ENCODE measurements at places on chromosomes 2 and 18. TPM values are rescaled to one million over a fixed set of nuclear protein-coding genes. Genes with fewer than 3 reads are reported as not detected.

- no peak for DNase-seq
Measured at GRCh38 chr2:201996679-201997314, 36.9 kb upstream of the FZD7 start.

- no peak for DNase-seq
Measured at GRCh38 chr2:133378928-133379549, 189.2 kb downstream of the NCKAP5 start.

DNA sequence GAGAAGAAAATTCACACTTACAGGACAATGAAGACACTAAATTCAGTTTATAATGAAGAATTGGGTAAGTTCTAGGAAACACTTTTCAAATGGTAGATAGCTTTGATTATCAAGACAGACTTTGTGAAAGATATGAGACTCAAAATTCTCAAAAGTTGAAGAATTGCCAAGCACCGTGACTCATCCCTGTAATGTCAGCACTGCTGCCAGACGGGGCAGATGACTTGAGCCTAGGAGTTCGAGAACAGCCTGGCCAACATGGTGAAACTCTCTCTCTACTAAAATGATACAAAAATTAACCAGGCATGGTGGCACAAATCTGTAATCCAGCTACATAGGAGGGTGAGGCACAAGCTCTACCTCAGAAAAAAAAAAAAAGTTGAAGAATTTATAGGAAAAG lies 1820.1 kb upstream of the LRRTM1 start:
- no peak for DNase-seq

- DNase-seq: no peak
Measured at GRCh38 chr2:62118160-62118559, 77.8 kb upstream of the B3GNT2 start.

- no peak for DNase-seq
Measured at GRCh38 chr2:69535817-69536241, 98.6 kb upstream of the NFU1 start.

- no peak for DNase-seq
Measured at GRCh38 chr2:30823452-30823851, 16.2 kb upstream of the CAPN13 start.

DNA sequence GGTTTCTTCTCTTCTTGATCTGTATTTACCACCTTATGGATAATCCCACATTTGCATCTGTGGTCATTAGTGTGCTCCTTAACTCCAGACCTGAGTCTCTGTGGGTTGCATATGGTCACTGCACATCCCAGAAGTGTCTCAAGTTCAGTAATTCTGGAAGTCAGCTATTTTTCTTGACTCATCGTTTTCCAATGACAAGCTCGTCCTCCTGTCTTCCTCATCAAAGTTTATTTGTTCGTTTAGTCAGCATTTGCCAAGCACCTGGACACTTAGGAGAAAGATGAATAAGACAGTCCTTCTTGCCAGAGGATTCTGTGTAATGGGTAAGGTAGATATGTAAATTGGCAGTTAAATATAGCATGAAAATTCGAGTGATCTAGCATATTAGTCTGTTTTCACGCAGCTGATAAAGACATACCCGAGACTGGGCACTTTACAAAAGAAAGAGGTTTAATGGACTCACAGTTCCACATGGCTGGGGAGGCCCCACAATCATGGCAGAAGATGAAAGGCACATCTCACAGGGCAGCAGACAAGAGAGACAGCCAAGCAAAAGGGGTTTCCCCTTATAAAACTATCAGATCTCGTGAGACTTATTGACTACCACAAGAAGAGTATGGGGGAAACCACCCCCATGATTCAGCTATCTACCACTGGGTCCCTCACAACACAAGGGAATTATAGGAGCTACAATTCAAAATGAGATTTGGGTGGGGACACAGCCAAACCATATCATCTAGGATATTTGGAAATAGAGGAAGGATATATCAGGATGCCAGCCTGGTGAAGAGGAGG lies 19.4 kb downstream of the FASTKD2 start:
- no peak for DNase-seq

SERPINB7 gene
- 0.49 TPM for total RNA-seq

- DNase-seq: no peak
Measured at GRCh38 chr2:1588978-1589621, 155.2 kb downstream of the PXDN start.

CRYGD gene
- total RNA-seq: not detected

Measured in vagina (tissue), 2 donors.